Right cardiac atrium (tissue), 5 donors: ENCODE measurements at places on chromosomes 12 and 14. TPM values are rescaled to one million over a fixed set of nuclear protein-coding genes. Genes with fewer than 3 reads are reported as not detected.
A peak's percentile ranks its signal among the peaks of the same experiment; 100 is the strongest.

GRCh38 chr12:53942467-53942997 lies 3.9 kb downstream of the HOXC13 start:
- DNase-seq, result no peak

DNA sequence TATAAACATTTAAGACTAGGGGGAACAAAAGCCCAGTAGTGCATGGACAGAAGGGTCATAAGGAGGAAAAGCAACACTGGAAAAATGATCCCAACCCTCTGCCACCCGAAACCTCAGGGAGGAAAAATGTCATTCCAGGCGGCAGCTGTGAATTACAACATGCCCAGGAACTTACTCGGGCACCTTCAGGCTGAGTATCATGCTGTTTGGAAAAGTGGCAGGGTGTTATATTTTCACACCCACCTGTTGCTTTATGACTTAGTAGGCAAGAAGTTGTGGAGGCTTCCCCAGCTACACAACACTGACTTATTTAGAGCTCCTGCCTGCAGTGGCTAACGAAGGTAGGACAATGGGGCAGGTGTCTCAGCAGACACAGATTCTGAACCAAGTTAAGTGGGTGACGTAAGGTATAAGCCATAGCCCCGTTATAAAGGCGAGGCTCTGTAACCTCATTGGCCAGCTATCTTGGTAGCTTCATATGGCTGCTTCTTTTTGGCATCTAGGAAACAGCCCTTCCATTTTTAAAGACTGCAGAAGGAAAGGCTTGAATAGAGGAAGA lies 96.1 kb upstream of the IFNG-AS1 start:
- DNase-seq, result no peak

The RND1 gene
- 2.6 TPM for polyA plus RNA-seq

GRCh38 chr12:31524791-31525495 lies 66.0 kb downstream of the DENND5B start:
- DNase-seq, result no peak

The KRT6A gene
- polyA plus RNA-seq, result not detected

DNA sequence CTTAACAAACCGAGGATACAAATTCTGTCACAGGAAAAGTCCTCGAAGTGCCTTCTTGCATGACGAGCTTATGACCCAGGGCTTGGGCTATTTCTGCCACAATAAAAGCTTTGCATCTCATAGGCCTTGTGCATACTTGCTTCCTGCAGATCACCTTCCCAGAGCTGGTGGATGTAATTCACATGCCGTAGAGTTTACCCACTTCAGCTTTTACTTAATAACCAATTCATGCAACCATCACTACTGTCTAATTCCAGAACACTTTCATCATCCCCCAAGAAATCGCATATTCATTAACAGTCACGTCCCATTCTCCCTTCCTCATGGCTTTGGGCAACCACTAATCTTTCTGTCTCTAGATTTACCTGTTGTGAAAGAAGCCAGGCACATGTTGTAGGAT lies 9.0 kb upstream of the BDKRB1 start:
- no peak for DNase-seq

DNA sequence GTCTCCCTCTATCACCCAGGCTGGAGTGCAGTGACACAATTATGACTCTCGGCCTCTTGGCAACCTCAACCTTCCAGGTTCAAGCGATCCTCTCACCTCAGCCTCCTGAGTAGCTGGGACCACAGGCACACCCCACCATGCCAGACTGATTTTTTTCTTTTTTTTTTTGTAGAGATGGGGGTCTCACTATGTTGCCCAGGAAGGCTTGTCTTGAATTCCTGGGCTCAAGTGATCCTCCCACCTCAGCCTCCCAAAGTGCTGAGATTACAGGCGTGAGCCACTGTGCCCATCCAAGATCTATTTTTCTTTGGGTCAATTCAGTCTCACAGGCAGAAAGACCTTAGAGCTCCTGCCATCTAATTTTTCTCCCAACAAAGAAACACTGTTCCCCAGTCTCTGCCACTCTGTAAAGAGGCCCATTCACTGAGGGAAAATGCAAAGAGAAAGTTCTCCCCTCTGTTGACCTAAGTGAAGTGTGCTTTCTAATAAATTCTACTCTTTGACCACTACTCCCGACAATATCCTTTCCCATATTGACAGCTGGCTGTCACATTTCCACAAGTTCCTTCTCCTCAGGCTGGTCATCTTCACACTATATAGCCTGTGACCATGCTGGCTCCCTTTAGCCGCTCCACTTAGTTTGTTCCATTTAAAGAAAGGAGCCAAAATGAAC lies 23.3 kb downstream of the TMED8 start:
- no peak for DNase-seq

The ISCU gene
- polyA plus RNA-seq, result 457 TPM

- no peak for DNase-seq
These were observed 157.2 kb upstream of the SYT10 start for GRCh38 chr12:33596814-33597213.

The MFAP5 gene
- 49.4 TPM for polyA plus RNA-seq

The SLC5A8 gene
- polyA plus RNA-seq, result not detected

DNA sequence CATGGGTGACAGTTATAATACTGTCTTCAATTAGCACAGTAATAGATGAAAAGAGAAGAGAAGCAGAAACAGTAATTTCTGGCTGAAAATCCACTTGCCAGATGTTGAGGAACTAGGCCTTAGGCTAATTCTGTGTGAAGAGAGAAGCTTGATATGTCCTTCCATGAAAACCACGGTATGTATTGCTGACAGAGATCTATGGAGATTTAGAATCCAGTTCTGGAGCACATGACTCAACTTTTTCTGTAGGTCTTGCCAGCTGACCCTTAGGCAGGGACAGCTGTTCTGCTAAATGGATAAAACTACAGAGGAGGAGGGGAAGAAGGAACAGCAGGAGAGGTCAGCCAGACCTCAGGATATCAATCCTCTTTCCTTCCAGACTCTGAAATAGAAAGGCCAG lies 211.5 kb downstream of the PRKD1 start:
- DNase-seq, result no peak

DNA sequence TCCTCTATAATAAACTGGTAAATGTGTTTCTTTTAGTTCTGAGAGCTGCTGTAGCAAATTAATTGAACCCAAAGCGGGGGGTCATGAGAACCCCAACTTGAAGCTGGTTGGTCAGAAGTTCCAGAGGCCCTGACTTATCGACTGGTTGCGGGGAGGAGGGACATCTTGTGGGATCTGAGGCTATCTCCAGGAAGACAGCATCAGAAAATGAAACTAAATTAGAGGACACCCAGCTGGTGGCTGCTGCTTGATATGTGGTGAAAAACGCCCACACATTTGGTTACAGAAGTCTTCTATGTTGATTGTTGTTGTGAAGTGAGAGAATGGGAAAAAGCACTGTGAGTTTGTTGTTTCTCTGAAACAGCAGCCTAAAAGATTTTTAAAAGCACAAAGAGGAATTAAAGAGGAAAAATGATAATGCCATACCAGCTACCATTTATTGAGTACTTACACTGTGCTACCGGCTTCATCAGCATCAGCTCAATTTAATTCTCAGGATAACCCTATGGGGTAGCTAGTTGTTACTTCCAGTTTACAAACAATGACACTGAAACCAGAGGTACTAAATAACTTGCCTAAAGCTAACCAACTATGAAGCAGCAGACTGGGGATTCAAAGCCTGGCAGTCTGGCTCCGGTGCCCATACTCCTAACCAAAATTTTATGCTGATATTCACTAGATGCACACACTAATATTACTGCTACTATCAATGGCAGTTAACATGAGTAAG lies 24.3 kb downstream of the DDX24 start:
- no peak for DNase-seq

DNA sequence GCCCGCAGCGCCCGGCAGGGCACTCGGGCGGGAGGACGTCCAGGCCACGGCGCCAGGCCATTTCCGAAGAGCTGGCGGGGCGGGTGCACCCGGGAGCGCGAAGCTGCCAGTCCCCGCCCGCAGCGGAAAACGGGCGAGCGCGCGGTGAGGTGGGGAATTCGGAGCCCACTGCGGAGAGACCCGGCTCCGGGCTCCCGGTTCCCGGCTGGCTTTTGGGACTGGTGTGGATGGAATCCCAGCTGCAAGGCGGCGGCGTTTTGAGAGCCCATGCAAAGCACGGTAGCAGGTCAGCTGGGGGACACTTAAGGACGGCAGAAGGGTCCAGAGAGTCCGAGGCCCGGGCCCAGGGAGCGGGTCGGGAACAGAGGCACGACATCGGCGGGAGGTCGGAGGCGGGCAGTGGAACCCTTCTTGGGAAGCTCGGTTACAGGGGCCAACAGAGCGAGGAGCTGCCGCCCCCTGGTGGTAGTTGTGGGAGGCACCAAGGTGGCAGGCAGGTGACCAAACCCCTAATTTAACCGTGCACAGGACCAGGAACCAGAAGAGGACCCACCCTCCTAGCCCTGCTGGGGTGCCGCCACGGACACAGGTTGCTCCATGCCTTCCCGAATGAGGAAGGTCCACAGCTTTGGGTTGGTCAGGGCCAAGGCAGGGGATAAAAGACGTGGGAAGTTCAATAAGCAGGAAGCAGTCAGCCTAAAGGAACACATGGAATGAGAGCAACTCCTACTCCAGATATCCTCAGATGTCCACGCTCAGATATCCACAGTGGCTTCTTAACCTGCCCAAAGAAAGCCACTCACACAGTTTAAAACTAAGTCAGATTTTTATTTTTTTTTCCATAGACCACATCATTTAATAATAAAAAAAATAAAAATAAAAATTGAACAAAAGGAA lies 685 bp upstream of the CDH24 start:
- DNase-seq, result peak; percentile 94

DNA sequence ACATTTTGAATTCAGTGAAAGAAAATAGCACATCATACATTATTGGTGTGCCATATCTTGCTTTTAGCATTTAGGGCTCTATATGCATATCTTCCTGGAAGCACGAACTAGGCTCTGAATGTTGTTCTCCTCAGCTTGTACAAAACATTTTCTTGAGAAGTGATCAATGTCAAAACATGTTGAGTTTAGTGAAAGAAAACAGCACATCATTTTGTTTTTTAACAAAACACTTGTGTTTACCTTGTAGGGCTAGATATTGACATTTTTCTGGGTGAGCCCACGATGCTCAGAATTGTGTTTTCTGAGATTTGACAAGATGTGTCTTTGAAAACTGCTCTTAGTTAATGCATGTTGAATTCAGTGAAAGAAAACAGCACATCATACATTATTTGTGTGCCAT lies 81.0 kb downstream of the ASCL4 start:
- DNase-seq, result no peak

The CCNB1IP1 gene
- polyA plus RNA-seq, result 72.1 TPM

- no peak for DNase-seq
These were observed 240.8 kb upstream of the LHX5 start for GRCh38 chr12:113712481-113712880.
